ENCODE measurements at places on chromosomes 12 and 14.

- no peak for DNase-seq
Measured at GRCh38 chr14:68593806-68594536, 198.9 kb downstream of the ZFP36L1 start.

DNA sequence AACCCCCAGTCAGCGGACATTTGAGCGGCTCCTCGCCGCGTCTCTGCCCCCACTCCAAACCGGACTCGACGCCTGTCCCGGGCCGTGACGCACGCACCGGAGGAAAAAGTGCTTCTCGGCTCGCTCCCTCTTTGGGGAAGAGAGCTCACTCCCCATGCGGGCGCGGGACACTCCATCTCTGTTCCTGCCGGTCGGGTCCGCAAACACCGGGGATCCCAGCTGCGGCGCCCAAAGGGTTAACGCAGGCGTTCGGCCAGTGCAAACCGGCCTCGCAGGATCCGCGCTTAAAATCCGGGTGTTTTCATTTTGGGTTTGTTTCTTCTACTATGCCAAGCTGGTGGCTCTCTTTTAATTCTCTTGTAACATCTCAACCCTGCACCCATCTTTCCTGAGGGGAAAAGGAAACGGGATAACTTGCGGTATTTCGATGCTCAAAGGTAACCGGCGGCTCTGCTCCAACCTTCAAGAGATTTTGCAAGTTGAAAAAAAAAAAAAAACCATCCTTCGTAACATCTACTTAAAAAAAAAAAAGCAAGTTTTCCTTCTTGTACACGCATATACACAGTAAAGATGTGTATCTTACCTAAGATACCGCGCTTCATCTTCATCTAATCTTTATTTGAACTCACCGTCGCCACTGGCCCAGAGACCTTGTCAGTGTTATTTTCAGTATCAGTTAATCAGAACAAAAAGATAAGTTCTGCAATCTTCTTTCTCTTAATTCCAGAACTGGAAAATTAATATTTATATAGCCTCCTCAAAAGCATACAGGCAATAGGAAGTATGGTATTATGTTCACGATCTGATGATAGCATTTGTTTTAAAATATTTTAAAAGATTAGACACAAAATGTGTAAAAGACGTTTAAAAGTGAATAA, 1.6 kb upstream of the ATP2B1 start:
- DNase-seq: peak; percentile 34

GRCh38 chr14:87940382-87940781, 52.6 kb downstream of the GALC start:
- DNase-seq: no peak

DNA sequence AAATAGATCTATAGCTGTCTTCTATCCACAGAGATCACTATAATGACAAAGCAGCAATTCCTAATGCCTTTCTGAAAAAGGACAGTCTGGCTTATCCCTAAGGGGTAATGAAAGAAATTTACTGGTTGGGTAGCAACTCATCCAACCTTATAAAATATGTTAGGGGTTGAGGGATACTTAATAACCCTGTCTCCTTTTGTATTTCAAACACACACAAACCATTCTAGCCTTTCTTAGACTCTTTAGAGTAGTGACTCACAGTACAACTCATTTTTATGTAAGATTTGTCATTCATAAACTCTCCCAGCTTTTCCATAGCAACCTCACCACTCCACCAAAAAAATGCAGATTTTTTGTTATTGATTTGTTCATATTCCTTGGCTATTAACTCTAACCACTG, 167.9 kb downstream of the FSCB start:
- no peak for DNase-seq

- no peak for DNase-seq
Measured at GRCh38 chr12:119011231-119011630, 29.9 kb downstream of the SRRM4 start.

DNA sequence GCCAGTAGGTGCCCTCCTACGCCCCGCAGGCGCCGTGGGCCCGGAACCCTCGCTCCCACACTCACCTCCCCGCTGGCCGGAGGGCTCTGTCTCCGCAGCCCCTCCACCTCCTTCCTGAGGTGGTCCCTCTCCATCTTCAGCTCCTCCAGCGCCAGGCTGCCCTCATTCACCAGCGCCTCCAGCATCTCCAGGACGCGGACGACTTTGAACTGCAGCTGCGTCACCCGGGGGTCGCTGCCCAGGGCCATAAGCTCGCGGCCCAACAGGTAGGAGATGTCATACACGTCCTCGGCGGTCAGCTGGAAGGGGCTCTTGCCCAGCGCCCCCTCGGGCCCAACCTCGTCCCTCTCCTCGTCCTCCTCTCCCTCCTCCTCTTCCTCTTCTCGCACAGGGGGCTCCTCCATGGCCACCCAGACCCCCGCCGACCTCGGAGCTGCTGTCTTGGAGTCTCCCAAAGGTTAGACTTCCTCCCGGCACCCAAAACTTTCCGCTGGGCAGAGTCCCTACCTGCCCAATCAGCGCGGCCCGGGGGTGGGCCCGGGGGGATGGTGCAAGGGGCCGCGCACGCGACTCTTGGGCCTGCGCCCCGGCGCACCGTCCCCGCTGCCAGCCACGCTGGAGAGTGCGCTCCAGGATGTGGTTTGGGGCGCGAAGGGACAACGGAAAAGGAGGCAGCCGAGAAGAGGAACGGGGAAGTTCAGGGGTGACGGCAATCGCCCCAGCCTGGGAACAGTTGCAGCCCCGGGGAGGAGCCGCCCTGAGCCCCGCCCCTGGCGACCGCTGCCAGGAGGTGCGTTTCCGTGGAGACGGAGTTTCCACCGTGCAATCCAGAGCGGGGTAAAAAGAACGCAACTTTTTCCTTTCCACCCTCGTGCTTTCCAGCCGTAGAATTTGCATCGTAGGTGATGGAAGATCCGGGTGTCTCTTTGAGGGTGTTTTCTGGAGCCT, at the start of gene RILPL2:
Gene RILPL2, minus strand, starts transcription at position 668 of the 948 bp plus-strand sequence. Its CDS starts 264 bp downstream, at position 404.
- DNase-seq: no peak

DNA sequence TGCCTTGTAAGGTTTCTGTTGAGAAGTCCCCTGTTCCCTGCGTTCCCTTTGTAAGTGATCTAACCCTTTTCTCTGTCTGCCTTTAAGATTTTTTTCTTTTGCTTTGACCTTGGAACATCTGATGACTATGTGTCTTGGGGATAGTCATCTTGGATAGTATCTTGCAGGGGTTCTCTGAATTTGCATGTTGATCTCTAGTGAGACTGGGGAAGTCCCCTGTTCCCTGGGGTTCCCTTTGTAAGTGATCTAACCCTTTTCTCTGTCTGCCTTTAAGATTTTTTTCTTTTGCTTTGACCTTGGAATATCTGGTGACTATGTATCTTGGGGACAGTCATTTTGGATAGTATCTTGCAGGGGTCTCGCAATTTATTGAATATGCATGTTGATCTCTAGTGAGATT, 38.2 kb upstream of the TMX1 start:
- no peak for DNase-seq

GRCh38 chr12:109359131-109359690, 11.5 kb downstream of the MYO1H start:
- no peak for DNase-seq

- no peak for DNase-seq
Measured at GRCh38 chr12:128796439-128797118, 27.2 kb downstream of the SLC15A4 start.

DNA sequence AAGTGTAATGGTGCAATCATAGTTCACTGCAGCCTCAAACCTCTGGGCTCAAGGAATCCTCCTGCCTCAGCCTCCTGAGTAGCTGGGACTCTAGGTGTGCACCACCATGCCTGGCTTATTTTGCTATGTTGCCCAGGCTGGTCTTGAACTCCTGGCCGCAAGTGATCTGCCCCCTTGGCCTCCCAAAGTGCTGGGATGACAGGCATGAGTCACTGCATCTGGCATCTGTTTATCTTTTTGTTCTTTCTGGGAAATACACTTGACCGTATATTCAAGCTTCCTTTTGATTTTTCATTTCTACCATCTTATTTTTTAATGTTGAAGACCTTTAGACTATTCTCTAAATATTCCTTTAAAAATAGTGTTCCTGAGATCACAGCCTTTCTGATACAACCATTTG, 82.4 kb upstream of the OSBPL8 start:
- DNase-seq: no peak

DNA sequence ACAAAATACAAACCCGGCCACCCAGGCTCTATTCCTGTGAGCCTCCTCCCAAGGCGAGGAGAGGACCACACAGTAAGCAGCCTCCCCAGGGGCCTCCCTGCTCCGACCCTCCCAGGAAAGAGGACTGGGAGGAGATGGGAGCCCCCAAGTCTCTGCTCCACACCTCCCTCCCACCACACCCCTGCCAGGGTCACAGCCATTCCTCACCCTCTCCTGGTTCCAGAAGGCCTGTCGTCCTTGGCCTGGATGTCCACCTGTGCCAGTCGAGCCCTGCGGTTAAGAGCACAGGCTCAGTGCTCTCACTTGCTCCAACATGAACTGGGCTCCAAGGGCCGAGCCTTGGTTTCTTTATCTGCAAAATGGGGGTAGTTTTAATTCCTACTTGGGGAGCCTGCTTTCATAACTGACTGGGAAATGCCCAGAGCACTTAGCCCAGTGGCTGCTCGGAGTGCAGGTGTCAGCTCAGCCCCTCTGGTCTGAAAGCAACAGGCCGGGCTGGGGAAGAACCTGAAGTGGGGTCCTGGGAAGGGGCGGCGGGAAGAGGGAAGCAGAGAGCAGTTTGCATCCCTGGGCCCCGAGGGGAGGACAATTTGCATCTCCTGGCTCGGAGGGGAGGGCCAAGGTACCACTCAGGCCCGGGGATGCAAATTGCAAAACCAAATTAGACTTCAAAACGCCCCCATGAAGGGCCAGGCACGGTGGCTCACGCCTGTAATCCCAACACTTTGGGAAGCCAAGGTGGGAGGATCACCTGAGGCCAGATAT, 23.6 kb downstream of the TCHP start:
- no peak for DNase-seq

GRCh38 chr14:24688030-24688658, 54.2 kb upstream of the GZMB start:
- DNase-seq: no peak

GRCh38 chr12:46101485-46101869, 111.1 kb upstream of the SCAF11 start:
- DNase-seq: no peak

GRCh38 chr12:77760271-77761025, 70.2 kb upstream of the NAV3 start:
- DNase-seq: no peak

DNA sequence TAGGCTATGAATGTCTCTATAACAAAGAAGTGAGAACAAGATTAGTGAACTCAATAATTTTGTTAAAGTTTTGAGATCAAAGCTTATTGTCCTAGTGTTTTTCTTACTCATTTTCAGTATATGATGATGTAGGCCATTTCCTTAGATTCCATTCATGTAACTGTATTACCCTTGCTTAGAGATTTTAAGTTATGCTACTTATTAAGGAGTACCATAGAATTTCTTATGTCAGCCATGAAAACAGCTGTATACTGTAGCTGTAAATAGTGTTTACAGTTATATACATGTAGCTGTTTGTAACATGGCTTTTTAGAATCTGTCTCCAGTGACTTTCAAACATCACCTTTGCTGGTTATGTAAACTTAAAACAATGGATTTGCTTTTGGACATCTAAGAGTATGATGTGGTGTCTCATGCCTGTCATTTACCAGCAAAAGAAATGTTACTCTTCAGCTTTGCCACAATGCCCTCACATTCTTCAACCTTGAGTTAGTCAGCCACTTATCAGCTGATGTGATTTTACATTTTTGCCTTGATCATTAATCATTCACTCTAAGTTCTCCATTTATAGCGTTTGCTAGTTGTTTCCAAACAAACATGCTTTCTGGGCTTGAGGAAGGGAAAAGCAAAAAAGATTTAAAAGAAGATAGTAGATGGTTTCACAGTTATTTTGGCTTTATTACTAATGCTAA, 55.5 kb downstream of the SLC16A7 start:
- DNase-seq: no peak

GRCh38 chr12:104598342-104599271, 141.9 kb downstream of the CHST11 start:
- no peak for DNase-seq

GRCh38 chr12:123363740-123364531, 711 bp downstream of the SBNO1 start:
- DNase-seq: no peak

Data from NCI-H1092 treated with DMSO at 0.1 percent for 48 hours (cell line).